Urinary bladder (tissue), 4 donors: ENCODE measurements at places on chromosomes 3 and 15. TPM values are rescaled to one million over a fixed set of nuclear protein-coding genes. Genes with fewer than 3 reads are reported as not detected.

GRCh38 chr3:93904568-93904967, 69.1 kb downstream of the PROS1 start:
- DNase-seq: no peak

DNA sequence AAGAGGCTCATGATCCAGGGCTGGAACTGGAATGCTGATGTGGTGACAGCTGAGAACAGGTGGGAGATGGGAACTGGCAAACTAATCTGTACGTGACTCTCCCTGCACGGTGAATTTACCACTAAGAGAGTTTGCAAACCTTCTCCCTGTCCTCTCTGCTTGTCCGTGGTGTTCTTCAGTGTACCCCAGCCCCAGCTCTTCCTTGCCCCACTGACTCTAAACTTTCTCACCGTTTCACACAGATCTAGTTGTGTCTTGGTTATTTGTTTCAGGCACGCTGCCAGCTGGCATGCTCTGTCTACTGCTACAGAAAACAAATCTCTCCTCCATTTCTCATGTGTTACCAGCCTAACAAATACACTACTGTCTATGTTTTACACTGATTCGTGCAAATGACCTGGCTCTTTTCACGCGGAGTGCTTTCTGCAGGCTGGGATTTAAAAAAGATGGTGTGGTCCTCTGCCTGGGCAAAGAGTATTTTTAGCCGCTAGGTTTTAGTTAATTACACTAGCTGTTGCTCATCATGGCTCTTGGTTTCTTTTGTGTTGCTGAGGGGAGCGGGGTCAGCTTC, 192.7 kb upstream of the LRIG1 start:
- DNase-seq: no peak

The CGGBP1 gene
- 138 TPM for total RNA-seq

The RPL39L gene
- 10.7 TPM for total RNA-seq

- no peak for DNase-seq
Measured at GRCh38 chr3:138974462-138974861, 27.4 kb downstream of the FOXL2NB start.

- DNase-seq: no peak
Measured at GRCh38 chr3:172915911-172916514, 165.5 kb downstream of the ECT2 start.

The DNAH12 gene
- 0.37 TPM for total RNA-seq

The TASOR gene
- total RNA-seq: 182 TPM

DNA sequence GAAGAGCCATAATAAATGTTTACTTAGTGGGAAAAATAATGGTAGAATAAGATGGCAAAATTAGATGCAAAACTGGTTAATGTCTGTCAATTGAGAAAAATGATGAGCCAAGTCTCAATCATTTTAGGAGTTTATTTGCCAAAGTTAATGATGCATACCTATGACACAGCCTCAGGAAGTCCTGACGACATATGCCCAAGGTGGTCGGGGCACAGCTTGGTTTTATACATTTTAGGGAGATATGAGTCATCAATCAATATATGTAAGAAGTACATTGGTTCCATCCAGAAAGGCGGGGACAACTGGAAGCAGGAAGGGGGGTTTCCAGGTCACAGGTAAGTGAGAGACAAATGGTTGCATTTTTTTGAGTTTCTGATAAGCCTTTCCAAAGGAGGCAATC, 31.5 kb downstream of the CLEC3B start:
- no peak for DNase-seq

The EIF4E3 gene
- total RNA-seq: 16.0 TPM

- no peak for DNase-seq
Measured at GRCh38 chr3:184389935-184390528, 10.2 kb downstream of the CHRD start.

The ASB7 gene
- 16.5 TPM for total RNA-seq

The RTP1 gene
- total RNA-seq: not detected

The ALDH1L1 gene
- 11.5 TPM for total RNA-seq

DNA sequence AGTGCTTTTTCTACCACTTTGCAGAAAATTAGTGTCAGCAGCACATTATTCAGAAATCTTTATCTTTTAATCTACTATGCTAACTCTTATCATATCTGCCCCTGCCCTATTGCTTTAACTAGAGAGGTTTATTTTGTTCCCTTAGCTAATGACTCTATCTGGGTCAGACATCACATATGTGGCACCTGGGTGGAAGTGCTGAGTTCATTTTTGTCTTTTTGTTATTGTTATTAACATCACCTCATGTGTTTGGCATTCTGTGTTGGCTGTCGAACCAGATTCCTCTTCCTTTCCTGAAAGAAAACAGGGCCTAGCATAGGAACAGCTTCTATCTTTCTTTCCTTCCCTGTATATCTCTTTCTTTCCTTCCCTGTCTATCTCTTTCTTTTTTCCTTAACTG, 100.7 kb downstream of the RBMS3 start:
- no peak for DNase-seq

DNA sequence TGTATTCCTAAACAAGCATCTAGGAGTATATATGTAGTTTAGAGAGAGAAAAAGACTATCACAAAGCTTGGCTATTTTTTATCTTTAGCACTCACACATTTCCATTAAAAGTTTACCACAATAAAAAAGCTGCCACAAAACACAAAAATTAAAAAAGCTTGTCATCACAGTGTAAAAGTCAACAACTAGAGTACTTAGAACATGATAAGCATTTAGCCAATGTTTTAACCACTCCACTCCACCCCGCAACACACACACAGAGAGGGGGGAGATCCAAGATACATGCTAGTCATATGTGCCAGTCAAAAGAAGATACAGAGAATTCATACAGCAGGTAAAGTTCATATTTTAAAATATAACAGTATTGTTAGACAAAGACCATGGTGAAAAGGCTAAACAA, 79.7 kb downstream of the STAG1 start:
- DNase-seq: no peak

DNA sequence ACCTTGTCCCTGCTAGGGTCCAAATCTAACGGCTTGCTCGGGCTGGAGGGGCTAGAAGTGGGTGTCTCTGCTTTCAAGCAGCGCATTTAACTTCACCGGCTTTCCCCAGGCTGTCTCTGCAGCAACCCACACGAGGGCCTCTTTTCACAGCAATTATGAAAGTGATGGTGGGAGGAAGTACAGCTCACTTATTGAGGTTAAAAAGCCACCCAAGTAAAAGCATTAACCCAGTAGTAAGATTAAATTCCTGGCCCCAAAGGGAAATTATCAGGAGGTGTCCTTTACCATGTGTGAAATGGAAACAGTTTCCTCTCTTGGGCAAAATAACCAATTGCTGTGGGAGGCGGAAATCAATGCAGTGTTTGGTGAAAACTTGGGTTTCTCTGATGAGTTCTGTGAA, 41.1 kb downstream of the NGRN start:
- no peak for DNase-seq

GRCh38 chr3:72164635-72164978, 379.7 kb upstream of the PROK2 start:
- no peak for DNase-seq

- no peak for DNase-seq
Measured at GRCh38 chr15:90268415-90268814, 2.9 kb downstream of the NGRN start.

DNA sequence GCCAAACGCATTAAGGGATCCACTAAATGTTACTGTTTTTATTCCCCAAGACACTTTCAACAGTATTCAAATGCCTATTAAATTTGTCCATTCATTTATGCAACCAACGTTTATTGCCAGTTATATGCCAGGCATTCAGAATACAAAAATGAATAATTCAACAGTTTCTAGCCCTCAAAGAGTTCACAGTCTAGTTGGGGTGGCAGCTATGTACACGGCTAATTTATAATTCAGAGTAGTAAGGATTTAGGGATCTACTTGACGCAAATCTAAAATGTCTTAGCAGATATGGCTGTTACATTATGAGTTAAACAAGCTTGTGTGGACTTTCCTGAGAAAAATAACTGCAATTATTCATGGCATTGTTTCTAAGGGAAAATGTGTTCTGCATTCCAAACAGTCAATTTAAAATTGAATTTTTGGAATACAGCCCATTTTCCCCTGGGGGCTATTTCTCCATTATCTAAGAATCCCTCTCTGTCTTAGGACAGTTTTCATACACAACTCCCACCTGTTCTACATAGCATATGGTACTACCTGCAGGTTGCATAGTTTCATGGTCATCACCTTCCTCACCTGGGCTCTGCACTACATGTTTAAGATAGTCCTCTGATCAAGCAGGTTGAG, 11.5 kb upstream of the MSL2 start:
- DNase-seq: no peak

DNA sequence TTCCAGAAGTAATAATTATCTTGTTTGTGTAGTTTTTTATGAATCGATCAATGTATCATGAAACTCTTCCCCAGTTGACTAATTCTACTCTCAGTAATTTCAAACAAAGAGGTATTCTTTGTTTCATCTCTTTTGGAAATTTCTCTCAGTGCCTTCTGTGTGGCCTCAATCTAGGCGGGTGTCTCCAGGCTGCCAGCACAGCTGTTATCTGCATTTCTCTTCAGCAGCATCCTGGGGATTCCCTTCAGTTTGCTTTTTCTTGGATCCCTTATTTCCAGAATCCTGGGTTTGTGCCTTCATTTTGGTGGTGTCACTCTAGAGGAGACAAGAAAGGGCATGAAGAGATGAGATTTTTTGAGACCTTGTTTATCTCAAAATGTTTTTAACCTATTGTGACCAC, 22.7 kb downstream of the NIPA2 start:
- DNase-seq: no peak

The TLR9 gene
- total RNA-seq: 0.11 TPM

GRCh38 chr3:54859184-54859583, 68.7 kb downstream of the LRTM1 start:
- no peak for DNase-seq
